Activated CD4-positive, alpha-beta memory T cell treated with anti-CD3 and anti-CD28 coated beads, Interleukin-2, amount 10 ng/mL, durations not matched to agents 7 days and 5 days (primary cell): ENCODE measurements at places on chromosomes 6 and 20.

DNA sequence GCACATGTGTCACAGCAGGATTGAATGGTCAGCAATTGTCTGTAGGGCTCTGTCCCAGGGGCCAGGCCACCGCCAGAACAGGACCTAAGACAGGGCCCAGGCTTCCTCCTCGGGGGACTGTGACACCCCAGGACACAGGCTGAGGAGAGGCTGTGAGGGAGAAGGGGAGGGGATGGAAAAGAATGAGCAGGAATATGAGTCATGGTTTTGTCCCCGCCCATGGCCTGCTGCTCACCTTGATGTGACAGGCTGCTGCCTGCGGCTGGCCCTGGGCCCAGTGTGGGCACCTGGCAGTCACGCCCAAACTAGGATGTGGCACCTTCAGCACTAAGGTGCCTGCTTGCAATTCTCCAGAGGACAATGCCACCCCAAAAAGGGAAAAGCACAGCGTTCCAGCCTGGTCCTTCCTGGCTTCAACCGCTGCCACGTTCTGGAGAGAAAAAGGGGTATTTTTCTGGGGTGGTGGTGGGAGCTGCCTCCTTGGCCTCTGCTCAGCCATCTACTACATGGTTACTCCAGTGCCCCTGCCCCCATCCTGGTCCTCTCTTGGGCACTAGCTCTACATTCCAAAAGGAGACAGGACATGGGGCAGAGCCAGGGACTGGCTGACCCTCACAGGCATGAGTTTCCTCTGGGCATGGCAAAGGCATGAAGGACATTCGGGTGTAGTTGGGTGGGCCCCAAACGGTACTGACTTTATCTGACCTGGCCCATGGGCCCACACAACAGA is 93.4 kb downstream of the SLC22A23 start:
- DNase-seq: no peak

DNA sequence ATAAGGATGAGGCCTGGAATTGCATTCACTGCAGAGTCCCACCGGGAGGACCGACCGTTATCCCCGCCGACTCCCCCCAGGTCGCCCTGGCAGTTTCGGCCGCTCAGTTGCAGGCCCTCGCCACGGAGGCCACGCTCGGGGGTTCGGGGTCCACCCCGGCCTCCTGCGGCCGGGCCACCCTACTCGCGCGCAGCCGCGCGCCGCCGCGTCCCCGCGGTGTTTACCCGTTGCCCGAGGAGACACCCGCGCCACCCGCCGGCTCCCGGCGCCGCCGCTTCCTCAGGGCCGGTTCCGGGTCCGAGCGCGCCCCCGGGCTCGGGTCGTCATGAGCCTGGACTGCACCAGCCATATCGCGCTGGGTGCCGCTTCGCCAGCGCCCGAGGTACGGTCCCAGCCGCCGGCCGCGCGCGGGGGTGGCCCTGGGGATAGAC is at the start of gene CCDC170:
Gene CCDC170, plus strand, starts transcription at position 214 of the 431 bp plus-strand sequence. Its CDS starts 112 bp downstream, at position 326.
- peak; percentile 24 for DNase-seq

DNA sequence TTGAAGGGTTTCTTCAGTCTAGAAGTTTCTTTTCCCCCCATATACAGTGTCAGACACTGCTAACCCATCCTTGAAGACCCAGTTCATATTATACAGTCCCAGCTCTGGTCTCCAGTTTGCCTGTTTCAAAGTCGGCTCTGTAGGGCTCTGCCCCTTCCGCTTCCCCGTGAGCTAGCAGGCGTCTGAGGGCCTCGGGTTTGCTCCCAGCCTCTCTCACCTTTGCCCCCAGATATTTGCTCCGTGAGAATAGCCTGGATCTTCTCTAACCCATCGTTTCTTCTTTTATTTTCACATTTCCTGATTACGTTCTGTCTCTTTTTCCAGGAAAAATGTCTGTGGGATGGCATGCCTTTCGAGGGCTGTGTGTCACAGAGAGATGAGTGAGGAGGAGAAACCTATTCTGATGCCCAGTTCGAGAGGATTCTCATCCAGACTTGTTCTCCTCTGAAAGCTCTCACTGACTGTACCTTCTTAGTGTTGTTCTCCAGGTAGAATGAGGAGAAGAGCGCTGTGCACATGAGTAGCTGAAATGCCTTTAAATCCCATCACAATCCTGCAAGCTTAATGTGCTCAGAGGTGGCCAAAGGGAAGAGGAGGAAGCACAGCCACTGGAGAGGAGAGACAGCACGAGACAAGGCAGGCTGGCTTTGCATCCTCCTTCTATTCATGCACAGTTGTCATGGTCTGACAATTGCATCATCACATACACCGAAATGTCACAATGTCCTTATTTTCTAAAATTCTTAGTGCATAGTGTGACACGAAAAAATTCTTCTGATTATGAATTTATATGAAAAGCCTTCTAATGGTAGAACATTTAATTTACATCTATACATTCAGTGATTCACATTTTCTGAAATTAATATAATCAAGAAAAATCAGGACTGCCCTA is 171.1 kb downstream of the FOXA2 start:
- DNase-seq: no peak

- no peak for DNase-seq
Measured at GRCh38 chr20:14845199-14846160, 508.1 kb upstream of the FLRT3 start.

- DNase-seq: no peak
Measured at GRCh38 chr6:115137910-115138309, 795.1 kb upstream of the HS3ST5 start.

DNA sequence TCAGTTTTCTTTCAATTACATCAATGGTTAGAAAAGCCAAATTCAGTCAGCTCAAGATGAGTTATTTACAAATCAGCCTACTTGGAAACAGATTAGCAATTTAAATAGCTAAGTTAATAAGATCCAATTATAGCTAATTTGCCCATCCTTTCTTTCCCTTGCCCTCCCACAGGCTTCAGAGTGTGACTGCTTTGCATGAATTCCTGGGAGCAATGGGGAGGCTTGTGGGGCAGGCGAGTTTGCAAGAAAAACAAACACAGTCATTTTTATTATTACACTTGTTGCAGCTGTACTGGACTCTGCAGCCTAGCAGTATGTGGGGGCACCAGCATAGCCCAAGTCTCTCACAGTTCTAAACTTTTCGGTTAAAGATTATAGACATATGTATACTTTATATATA is 219.0 kb downstream of the NKAIN2 start:
- no peak for DNase-seq

DNA sequence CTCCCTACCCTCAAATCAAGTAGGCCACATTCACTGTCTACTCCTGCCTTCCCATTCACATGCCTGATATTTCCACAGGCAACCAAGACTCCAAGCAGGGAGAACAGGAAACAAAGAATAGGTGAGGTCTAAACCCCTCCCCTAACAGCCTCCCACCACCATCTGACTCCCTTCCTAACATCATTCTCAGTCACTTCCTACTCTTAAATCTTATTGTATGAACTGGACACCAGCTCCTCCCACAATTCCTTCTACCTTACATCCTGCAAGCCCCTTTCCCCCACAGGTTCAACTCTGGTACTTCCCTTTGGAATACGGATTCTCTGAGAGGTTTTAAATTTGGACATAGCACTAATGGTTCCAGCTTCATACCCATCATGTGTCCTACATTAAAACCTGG is 944 bp upstream of the C6orf136 start:
- no peak for DNase-seq

DNA sequence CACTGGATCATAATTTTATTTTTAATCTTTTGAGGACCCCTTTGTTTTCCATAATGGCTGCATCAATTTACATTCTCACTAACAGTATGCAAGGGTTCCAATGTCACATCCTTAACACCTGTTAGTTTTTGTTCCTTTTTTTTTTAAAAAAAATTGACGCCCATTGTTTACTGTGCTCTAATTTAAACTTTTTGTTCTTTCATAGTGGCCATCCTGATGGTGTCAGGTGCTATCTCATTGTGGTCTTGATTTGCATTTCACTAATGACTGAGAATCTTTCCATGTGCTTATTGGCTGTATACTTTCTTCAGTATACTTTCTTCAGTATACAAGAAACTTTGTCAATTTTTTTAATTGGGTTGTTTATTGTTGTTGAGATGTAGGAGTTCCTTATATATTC is 347.0 kb downstream of the RNGTT start:
- DNase-seq: no peak

GRCh38 chr6:47135772-47136171 is 93.6 kb upstream of the ADGRF1 start:
- DNase-seq: no peak

GRCh38 chr6:37696220-37696840 is 1.4 kb downstream of the MDGA1 start:
- peak; percentile 51 for DNase-seq

GRCh38 chr6:163284151-163284550 is 130.4 kb upstream of the QKI start:
- no peak for DNase-seq

DNA sequence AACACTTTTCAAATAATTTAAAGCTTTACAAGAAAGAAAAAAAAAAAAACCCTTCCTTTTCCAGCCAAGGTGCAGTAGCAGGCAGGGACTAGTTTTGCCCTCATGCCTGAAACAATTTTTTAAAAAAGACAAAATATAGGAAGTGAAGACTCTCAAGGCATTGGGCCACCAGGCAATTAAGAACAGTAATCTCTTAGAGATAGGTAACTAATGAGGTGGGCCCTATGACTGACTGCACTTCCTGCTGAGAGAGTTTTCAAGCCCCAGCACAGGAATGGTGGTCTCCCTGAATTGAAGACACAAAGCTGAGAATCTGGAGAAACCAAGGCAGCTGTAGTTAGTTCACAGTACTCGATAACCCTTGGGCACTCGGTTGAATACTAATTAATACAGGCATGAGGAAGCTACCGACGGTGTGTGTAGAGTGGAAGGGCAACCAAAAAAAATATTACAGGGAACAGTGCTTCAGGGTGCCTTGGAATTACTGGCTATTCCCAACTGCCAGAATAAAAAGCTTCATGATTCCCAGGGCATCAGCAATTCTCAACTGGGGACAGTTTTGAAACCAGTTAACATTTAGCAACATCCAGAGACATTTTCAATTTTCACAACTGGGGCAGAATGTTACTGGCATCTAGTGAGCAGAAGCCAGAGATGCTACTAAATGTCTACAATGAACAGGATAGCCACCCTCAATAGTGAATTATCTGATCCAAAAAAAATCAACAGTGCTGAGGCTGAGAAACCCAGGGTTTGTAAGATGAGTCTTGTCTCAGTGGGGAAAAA is 36.0 kb upstream of the PLN start:
- no peak for DNase-seq
